ENCODE measurements at places on chromosomes 5 and 9. TPM values are rescaled to one million over a fixed set of nuclear protein-coding genes. Genes with fewer than 3 reads are reported as not detected.

The SLC34A3 gene
- total RNA-seq: 1.7 TPM

GRCh38 chr5:180498378-180498777 is 4.2 kb downstream of the CNOT6 start:
- H3K4me3 ChIP-seq: no peak overlapping the region
- peaks cover 7% of the 10 kb centered on the region for H3K4me1 ChIP-seq
- no peak for DNase-seq
- H3K36me3 ChIP-seq: no peaks in the 10 kb centered on the region

GRCh38 chr5:179858241-179858585 is 404 bp downstream of the MRNIP start:
- peaks cover 34% of the 10 kb centered on the region for H3K4me1 ChIP-seq
- peaks cover 5% of the 10 kb centered on the region for H3K36me3 ChIP-seq
- H3K27ac ChIP-seq: peak overlapping the region; percentile 93

DNA sequence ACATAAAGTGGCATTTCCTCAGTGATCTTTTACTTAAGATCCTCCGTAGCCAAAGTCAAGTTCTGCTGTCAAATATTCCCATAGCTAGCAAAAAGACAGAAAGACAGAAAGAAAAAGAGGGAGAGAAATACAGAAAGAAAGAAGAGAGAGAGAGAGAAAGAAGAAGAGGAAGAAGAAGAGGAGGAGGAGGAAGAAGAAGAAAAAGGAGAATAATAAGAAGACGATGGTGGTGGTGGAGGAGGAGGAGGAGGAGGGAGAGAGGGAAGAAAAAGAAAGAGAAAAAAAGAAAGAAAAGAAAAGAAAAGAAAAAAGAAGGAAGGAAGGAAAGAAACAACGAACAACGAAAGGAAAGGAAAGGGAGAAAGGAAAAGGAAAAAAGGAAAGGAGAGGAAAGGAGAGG is 54.1 kb downstream of the FAT2 start:
- no peak overlapping the region for H3K27ac ChIP-seq
- no peak overlapping the region for H3K4me3 ChIP-seq

GRCh38 chr5:61002611-61003355 is 57.8 kb downstream of the NDUFAF2 start:
- H3K27me3 ChIP-seq: no peaks in the 10 kb centered on the region
- no peak for DNase-seq
- no peak overlapping the region for H3K4me3 ChIP-seq
- no peaks in the 10 kb centered on the region for H3K36me3 ChIP-seq
- H3K4me1 ChIP-seq: no peaks in the 10 kb centered on the region

DNA sequence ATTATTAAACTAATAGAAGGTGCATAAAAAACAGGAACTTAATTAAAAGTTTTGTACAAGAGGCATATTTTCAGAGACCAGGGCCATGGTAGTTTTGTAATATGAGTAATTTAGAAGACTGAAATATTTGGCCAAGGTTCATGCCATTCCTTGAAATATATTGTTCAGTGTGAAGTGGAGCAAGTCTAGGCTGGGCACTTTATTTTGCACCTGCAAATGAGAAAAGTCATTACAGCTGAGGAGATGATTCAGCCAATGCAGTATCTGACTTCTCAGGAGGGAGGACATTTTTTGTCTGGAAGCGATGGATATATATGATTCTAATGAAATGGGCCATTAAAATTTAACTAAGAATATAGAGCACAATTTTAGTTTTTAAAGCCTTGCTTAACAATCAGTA is 754.0 kb upstream of the ADAMTS16 start:
- no peaks in the 10 kb centered on the region for H3K27me3 ChIP-seq
- H3K4me1 ChIP-seq: no peaks in the 10 kb centered on the region
- no peak for DNase-seq

DNA sequence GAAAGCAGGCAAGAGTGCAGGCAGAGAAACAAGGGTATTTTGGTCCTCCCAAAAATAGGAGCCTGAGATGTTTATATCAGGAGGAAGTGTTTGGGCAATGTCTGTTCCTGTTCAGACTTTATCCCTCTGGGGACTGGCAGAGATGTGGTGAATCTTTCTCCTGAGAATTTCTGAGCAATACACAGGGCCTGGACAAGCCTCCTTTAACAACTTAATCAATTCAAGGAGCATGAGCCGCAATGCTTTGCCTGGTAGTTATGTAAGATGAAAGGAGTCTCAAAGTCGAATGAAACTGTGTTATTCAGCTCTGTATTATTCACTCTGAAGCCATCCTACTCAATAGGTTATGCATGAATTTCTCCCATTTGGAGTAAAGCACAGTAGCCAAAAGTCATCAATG is 365.6 kb downstream of the MAN2A1 start:
- H3K4me1 ChIP-seq: no peaks in the 10 kb centered on the region
- no peak overlapping the region for H3K4me3 ChIP-seq
- DNase-seq: no peak
- no peaks in the 10 kb centered on the region for H3K27me3 ChIP-seq
- H3K36me3 ChIP-seq: no peaks in the 10 kb centered on the region

GRCh38 chr5:174664180-174664850 is 60.1 kb upstream of the MSX2 start:
- no peak overlapping the region for H3K27ac ChIP-seq
- H3K36me3 ChIP-seq: no peaks in the 10 kb centered on the region
- no peak for DNase-seq
- H3K27me3 ChIP-seq: no peaks in the 10 kb centered on the region
- H3K4me3 ChIP-seq: no peak overlapping the region
- H3K4me1 ChIP-seq: no peaks in the 10 kb centered on the region

DNA sequence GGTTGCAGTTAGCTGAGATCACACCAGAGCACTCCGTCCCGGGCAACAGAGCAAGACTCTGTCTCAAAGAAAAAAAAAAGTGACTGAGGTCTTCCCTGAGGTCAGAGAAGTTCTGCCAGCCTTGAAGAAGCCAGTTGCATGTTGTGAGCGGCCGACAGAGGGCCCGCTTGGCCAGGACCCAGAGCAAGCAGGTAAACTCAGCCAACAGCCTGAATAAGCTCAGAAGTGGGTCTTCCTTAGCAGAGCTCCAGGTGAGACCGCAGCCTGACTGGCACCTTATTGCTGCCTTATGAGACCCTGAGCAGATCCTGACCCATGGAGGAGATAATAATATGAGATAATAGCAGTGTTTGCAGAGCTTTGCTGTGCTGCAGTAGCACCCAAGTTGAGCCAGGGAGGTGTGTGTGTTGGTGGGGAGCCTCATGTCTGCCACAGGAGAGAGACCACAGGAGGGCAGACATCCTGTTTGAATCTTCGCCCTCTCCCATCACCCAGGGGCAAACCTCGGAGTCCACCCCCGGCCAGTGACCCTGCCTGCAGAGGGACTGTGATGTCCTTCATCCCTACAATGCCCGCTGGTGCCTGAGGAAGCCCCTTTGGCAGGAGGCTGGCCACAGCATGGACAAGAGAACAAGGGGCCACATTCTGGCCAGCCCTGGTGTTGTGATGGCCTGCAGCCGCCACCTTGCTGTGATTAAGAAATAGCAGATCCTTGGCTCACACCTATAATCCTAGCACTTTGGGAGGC is 10.8 kb upstream of the BARX1 start:
- no peaks in the 10 kb centered on the region for H3K4me1 ChIP-seq
- no peak overlapping the region for H3K27ac ChIP-seq

The SPAAR gene
- not detected for total RNA-seq

DNA sequence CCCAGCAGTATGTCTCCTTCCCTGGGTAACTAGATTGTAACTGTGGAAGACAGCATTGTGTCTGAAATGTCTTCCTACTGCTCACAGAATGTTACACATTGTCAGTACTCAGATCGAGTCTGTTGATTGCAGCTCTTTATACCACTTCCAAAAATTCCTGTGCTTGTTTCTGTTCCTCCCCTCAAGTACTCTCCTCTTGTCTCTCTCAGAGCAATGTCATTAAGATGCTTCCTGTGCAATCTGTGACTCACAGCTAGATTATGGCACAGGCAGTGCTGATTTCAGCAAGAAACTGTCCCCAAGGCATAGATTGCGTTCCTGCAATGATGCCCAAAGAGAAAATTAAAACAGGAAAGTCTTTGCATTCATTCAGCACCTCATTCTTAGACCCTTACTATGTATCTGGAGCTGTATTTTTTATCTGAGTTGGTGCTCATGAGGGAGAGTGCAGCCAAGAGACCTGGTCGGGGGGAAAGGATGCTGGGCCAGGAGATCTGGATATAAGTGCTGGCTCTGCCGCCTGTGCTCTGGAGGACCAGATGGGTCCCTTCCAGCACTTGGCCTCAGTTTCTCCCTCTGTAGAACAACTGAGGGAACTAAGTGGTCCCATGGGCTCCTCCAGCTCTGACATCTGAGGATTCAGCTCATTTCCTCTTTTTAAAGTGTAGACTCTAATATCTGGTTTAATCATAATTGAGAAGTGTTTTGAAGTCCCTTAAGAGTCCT is 40.8 kb upstream of the GNPDA1 start:
- DNase-seq: no peak
- H3K36me3 ChIP-seq: no peaks in the 10 kb centered on the region
- H3K4me1 ChIP-seq: peaks cover 22% of the 10 kb centered on the region
- peak overlapping the region; percentile 61 for H3K27ac ChIP-seq
- no peak overlapping the region for H3K4me3 ChIP-seq

DNA sequence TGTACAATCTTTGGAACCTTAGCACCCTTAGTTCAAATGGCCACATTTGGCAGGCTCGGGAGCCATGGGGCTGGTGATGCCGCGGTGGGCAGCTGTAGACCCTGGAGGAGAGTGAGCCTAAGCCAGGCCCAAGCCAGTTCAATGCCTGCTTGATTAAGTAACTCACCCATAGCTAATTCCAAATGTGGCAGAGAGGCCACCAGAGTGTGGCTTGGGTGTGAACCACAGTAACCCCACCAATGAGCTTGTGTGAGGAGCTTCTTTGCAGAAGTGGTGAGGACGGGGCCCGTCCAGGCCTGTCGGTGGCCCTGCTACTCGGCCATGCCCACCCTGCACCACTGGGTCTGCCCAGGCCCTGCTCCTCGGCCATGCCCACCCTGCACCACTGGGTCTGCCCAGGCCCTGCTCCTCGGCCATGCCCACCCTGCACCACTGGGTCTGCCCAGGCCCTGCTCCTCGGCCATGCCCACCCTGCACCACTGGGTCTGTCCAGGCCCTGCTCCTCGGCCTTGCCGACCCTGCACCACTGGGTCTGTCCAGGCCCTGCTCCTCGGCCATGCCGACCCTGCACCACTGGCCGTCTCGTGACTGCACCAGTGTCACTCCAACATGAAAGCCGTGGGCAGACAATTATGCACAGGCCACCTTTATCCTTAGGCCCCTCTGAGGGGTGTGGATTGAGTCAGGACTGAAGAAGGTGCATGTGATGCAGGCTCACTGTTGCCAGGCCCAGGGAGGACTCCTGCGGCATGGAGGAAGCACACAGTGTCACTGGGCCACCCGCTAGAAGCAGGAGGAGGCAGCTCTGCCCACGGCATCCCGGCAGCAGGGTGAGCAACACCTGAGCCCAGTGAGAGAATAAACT is 75.4 kb downstream of the MRPL36 start:
- no peaks in the 10 kb centered on the region for H3K36me3 ChIP-seq
- H3K4me3 ChIP-seq: no peak overlapping the region
- H3K4me1 ChIP-seq: no peaks in the 10 kb centered on the region
- no peak for DNase-seq
- H3K27me3 ChIP-seq: peaks cover 19% of the 10 kb centered on the region
- H3K27ac ChIP-seq: no peak overlapping the region

GRCh38 chr9:35711501-35712428 is 20.2 kb downstream of the TLN1 start:
- H3K36me3 ChIP-seq: peaks cover 65% of the 10 kb centered on the region
- H3K4me3 ChIP-seq: no peak overlapping the region
- DNase-seq: no peak

The MRPL36 gene
- total RNA-seq: 54.9 TPM

- no peak overlapping the region for H3K27ac ChIP-seq
- DNase-seq: no peak
- H3K4me1 ChIP-seq: peaks cover 16% of the 10 kb centered on the region
- no peak overlapping the region for H3K4me3 ChIP-seq
- H3K27me3 ChIP-seq: no peaks in the 10 kb centered on the region
- peaks cover 2% of the 10 kb centered on the region for H3K36me3 ChIP-seq
Observed at GRCh38 chr5:177588413-177588909, 3.5 kb upstream of the TMED9 start.

The FOXD4L3 gene
- total RNA-seq: 0.31 TPM

All from esophagus squamous epithelium (tissue), 5 donors.